Stomach (tissue), 19 donors: ENCODE measurements at places on chromosomes 2 and 18. TPM values are rescaled to one million over a fixed set of nuclear protein-coding genes. Genes with fewer than 3 reads are reported as not detected.

Gene CD302
- 60.6 TPM for total RNA-seq

DNA sequence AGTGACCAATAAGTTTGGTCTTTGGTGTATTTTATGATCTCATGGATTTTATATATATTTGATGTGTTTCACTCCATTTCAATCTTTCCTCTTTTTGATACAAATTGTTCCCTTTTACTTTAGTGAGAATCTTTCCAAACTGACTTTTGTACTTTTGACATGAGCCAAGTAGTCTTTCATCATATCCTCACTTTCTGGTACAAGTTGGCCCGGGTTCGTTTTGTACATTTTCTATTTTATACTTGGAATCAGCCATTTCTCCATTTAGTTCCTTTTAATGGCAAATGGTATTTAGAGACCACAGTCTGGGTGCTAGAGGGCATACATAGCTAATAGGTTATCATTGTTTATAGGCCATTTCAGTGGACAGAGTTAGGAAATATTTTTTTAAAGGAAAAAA is 147.9 kb upstream of the MYO3B start:
- no peak overlapping the region for H3K4me3 ChIP-seq
- no peak overlapping the region for H3K27ac ChIP-seq
- no peak for DNase-seq
- peaks cover 5% of the 10 kb centered on the region for H3K36me3 ChIP-seq
- H3K4me1 ChIP-seq = no peaks in the 10 kb centered on the region
- H3K27me3 ChIP-seq = no peaks in the 10 kb centered on the region

GRCh38 chr2:216770050-216770449 is 74.7 kb upstream of the IGFBP5 start:
- no peaks in the 10 kb centered on the region for H3K27me3 ChIP-seq
- H3K4me3 ChIP-seq = no peak overlapping the region
- no peak overlapping the region for H3K27ac ChIP-seq
- no peak for DNase-seq
- H3K36me3 ChIP-seq = no peaks in the 10 kb centered on the region
- peaks cover 3% of the 10 kb centered on the region for H3K4me1 ChIP-seq

DNA sequence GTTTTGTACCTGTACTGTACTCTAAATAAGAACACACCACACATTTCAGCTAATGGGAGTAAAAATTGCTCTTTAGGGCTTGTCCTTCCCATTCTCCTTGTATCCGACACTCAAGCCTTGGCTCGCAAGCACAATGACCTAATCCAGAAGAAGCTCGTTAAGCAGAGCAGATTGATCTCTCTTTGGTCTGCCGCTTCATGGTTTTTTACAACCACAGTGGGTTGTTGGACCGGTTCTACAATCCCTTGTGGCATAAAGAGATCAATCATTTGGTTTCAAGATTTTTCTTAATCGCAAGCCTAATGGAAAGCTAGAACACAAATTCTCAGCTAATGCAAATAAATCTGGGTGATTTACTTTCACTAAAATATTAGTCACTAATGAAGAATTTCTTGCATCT is 662.1 kb downstream of the LRP1B start:
- no peaks in the 10 kb centered on the region for H3K36me3 ChIP-seq
- no peaks in the 10 kb centered on the region for H3K4me1 ChIP-seq
- no peak overlapping the region for H3K27ac ChIP-seq
- H3K27me3 ChIP-seq = no peaks in the 10 kb centered on the region
- H3K4me3 ChIP-seq = no peak overlapping the region

- no peak for DNase-seq
- no peaks in the 10 kb centered on the region for H3K36me3 ChIP-seq
- H3K27me3 ChIP-seq = no peaks in the 10 kb centered on the region
- no peak overlapping the region for H3K4me3 ChIP-seq
- H3K27ac ChIP-seq = no peak overlapping the region
Measured at GRCh38 chr18:58557008-58557435, 71.9 kb downstream of the ALPK2 start.

Gene CCDC141
- total RNA-seq = 1.2 TPM

DNA sequence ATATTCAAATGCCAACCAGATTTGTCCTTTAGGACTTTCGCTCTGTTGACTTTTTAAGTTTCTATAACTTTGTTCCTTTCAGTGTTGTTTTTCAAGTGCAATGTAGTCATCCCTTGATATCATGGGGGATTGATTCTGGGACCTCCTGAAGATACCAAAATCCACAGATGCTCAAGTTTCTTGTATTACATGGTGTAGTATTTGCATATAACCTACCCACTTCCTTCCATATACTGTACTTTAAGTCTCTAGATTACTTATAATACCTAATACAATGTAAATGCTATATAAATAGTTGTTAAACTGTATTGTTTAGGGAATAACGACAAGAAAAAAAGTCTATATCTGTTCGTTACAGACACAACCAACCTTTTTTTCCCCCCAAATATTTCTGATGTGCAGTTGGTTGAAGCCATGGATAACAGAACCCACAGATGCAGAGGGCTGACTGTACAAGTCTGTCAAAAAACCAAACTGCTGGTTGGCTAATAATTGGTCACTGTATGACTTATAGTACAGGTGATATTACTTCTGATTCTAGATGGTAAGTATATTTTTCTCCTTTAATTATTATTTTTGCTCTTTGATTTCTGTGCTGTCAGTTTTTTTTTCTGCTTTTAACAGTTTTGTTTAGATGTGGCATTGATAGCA is 201.7 kb upstream of the STON1 start:
- H3K4me1 ChIP-seq = peaks cover 16% of the 10 kb centered on the region
- no peaks in the 10 kb centered on the region for H3K27me3 ChIP-seq
- no peak overlapping the region for H3K4me3 ChIP-seq
- no peak overlapping the region for H3K27ac ChIP-seq
- H3K36me3 ChIP-seq = no peaks in the 10 kb centered on the region
- no peak for DNase-seq

GRCh38 chr2:207206011-207206410 is 40.3 kb upstream of the KLF7 start:
- no peak overlapping the region for H3K4me3 ChIP-seq
- H3K4me1 ChIP-seq = no peaks in the 10 kb centered on the region
- no peaks in the 10 kb centered on the region for H3K36me3 ChIP-seq
- no peaks in the 10 kb centered on the region for H3K27me3 ChIP-seq
